ENCODE measurements at places on chromosomes 16 and 17. TPM values are rescaled to one million over a fixed set of nuclear protein-coding genes. Genes with fewer than 3 reads are reported as not detected.

GRCh38 chr17:60102632-60103096, 23.9 kb upstream of the HEATR6 start:
- H3K36me3 ChIP-seq: no peaks in the 10 kb centered on the region
- H3K27ac ChIP-seq: peak overlapping the region; percentile 18
- H3K4me3 ChIP-seq: peak overlapping the region; percentile 27
- no peak for DNase-seq
- no peaks in the 10 kb centered on the region for H3K4me1 ChIP-seq

DNA sequence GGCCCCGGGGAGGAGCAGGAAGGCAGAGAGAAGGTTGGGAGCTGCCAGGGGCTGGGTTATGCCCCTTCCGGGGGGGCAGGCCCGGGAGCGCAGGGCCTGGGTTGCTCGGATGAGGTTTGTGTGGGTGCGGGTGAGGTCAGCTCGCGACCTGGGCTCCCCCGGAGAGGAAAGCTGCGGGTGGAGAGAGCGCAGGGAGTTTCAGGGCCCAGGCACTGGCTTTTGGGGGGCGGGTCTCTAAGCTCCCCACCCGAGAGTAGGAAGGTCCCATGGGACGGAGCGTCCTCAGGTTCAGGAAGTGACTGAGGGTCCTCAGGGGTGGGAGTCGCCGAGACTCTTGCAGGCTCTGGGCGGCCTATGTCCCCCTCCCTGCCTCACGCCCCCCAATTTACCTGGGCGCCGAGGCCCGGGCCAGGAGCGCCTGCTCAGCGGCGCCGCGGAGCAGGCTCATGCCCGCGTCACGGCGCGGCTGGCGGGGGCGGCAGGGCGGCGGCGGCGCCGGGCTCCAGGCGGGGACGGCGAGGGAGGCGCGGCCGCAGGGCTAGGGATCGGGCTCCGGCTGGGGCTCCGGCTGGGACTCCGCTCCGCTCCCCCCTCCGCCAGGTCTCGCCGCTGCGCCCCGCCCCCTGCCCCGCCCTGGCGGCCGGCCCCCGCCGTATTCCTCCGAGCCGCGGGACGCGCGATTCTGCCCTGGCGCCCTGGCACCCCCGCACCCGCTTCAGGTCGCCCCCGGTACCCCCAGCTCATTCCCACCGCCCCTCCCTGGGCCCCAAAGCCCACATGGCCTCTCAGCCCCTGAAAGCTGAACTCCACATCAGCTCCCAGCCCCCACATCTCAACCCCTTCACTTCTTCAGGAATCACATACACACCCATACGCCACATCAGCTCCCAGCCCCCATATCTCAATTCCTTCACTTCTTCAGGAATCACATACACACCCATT, at the start of gene DOK4:
TSS of gene DOK4 (minus strand) at position 578 of the 942 bp plus-strand sequence. CDS start 6,986 bp downstream, outside the sequence.
- no peaks in the 10 kb centered on the region for H3K27me3 ChIP-seq
- no peaks in the 10 kb centered on the region for H3K36me3 ChIP-seq
- H3K27ac ChIP-seq: peak within 1 kb of the TSS; percentile 74

- H3K36me3 ChIP-seq: no peaks in the 10 kb centered on the region
- no peaks in the 10 kb centered on the region for H3K27me3 ChIP-seq
- no peak overlapping the region for H3K27ac ChIP-seq
- H3K4me1 ChIP-seq: no peaks in the 10 kb centered on the region
These were observed 35.1 kb downstream of the IGF2BP1 start for GRCh38 chr17:49031965-49032928.

DNA sequence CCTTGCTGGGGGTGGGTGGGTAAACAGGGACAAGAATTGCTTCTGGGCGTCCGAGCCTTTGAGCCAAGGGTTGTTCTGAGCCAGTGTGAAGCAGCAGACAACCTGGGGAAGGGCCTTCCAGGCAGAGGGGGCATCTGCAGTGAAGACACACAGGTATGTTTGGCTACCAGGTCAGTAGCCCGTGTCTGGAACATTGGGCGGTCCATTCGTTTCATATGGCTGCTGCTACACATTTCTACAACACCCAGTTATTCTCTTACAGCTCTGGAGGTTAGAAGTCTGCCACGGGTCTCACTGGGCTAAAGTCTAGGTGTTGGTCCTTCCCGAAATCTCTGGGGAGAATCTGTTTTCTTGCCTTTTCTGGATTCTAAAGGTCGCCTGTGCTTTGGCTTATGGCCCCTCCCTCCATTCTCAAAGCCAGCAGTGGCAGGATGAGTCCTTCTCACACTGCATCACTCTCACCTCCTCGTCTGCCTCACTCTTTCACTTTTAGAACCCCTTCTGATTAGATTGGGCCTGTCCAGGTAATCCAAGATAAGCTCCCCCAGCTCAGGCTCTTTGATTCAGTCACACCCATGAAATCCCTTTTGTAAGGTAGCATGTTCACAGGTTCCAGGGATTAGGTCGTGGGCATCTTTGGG, 136.1 kb downstream of the CLEC16A start:
- no peaks in the 10 kb centered on the region for H3K36me3 ChIP-seq
- no peaks in the 10 kb centered on the region for H3K27me3 ChIP-seq
- no peak for DNase-seq
- peaks cover 31% of the 10 kb centered on the region for H3K4me1 ChIP-seq

DNA sequence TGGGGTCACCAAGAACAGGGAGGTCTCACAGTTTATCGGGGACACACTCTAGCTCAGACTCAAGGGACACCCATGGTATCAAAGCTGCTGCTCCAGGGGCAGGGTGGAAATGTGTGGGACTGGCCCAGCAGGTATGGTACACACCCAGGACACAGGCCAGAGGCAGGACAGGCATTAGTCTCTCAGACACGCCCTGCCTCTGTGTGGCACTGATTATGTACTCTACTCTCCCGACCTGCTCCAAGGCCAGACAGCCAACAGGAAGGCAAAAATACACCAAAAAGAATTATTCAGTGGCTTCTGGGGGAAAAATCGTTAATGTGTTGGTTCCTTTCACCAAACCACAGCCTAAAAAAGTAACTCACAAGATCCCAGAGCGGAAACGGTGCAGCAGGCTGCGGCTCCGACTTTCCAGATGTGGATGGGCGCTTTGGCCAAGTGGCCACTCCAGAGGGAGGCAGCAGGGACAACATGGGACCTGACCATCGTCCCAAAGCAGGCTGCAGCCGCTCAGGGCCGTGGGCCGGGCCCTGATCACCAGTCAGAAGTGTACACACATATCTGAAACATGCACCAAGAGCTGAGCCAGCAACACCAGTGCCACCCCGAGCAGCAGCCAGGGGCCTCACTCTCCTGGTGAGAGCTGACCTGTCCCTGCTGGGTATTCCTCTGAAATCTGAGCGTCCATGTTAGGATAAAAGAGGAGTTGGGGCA, 1.0 kb upstream of the SIRT7 start:
- no peak for DNase-seq
- peaks cover 21% of the 10 kb centered on the region for H3K4me1 ChIP-seq
- no peaks in the 10 kb centered on the region for H3K36me3 ChIP-seq
- H3K27ac ChIP-seq: no peak overlapping the region
- no peaks in the 10 kb centered on the region for H3K27me3 ChIP-seq

DNA sequence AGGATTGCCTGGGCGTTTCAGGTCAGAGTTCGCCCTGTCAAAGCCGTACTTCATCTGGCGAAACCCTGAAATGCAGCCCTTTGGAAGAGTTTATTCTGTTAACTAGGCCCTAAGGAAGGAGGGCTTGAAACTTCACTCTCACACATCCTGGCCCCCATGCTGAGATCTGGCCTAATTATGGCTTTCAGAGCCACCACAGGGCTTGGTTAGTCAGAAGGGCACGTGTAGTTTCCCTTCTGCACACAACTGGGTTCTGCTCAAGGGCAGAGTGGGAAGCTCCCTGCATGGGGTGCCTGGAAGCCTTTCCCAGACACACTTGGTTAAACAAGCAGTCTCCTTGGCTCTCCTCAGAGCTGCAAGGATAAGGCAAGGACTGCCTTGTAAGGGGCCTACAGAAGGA, 397.3 kb downstream of the SHISA9 start:
- DNase-seq: no peak
- H3K4me3 ChIP-seq: no peak overlapping the region
- H3K27me3 ChIP-seq: no peaks in the 10 kb centered on the region
- H3K27ac ChIP-seq: no peak overlapping the region
- H3K4me1 ChIP-seq: no peaks in the 10 kb centered on the region

DNA sequence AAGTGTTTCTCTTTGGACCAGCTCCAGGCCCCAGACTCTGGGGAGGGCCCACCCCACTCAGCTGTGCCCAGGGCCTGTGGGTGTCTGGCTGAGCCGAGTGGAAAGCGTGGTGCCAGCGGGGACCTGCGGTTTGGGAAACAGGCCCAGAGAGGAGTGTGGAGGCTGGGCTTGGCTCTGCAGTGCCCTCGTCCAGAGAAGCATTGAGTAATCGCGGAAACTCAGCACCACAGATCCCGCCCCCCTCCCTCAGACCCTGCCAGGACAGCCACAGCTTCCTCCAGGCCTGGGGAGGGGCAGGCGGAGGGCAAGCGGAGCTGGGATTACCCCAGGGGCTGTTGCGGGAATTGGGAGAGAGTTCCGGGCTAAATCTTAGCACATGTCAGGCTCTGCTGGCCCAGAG, 14.6 kb upstream of the PITPNA start:
- peak; percentile 92 for DNase-seq
- H3K4me1 ChIP-seq: peaks cover 27% of the 10 kb centered on the region
- peak overlapping the region; percentile 82 for H3K27ac ChIP-seq
- no peaks in the 10 kb centered on the region for H3K36me3 ChIP-seq

DNA sequence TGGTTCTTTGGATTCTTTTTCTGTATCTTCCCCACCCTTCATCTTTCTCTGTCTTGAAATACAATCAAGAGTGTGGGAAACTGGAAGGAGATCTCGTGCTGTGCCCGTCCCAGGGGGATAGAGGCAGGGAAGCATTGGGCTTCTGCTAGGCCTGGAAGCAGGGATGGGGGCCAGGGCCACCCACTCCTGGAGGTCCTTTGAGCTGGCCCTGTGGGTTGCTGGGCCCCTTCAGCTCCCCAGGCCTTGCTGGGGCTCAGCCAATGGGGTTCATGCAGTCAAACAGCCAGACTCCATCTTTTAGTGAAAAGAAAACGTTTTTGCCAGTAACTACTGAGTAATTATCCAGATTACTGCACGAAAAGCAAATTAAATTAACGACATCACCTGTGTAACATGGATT, 67.8 kb downstream of the CCDC182 start:
- H3K36me3 ChIP-seq: no peaks in the 10 kb centered on the region
- H3K4me1 ChIP-seq: no peaks in the 10 kb centered on the region
- no peak for DNase-seq
- H3K4me3 ChIP-seq: no peak overlapping the region
- H3K27me3 ChIP-seq: no peaks in the 10 kb centered on the region
- no peak overlapping the region for H3K27ac ChIP-seq

- no peaks in the 10 kb centered on the region for H3K27me3 ChIP-seq
- H3K4me1 ChIP-seq: peaks cover 5% of the 10 kb centered on the region
- H3K27ac ChIP-seq: peak overlapping the region; percentile 51
These were observed 50.1 kb downstream of the LMF1 start for GRCh38 chr16:920717-921116.

GRCh38 chr17:21201298-21201595, 12.7 kb downstream of the TMEM11 start:
- H3K4me1 ChIP-seq: peaks cover 65% of the 10 kb centered on the region
- DNase-seq: peak; percentile 54
- H3K36me3 ChIP-seq: peaks cover 25% of the 10 kb centered on the region
- H3K27me3 ChIP-seq: no peaks in the 10 kb centered on the region
- no peak overlapping the region for H3K27ac ChIP-seq

GRCh38 chr16:27238591-27238990, 30.0 kb downstream of the NSMCE1 start:
- DNase-seq: no peak
- no peak overlapping the region for H3K27ac ChIP-seq

GRCh38 chr17:61401389-61402072, 1.9 kb downstream of the TBX2 start:
- DNase-seq: no peak
- H3K27ac ChIP-seq: peak overlapping the region; percentile 82
- H3K36me3 ChIP-seq: no peaks in the 10 kb centered on the region
- H3K4me3 ChIP-seq: peak overlapping the region; percentile 84
- H3K27me3 ChIP-seq: peaks cover 92% of the 10 kb centered on the region

GRCh38 chr17:41977991-41978390, 11.4 kb downstream of the CNP start:
- no peak overlapping the region for H3K4me3 ChIP-seq
- H3K36me3 ChIP-seq: peaks cover 51% of the 10 kb centered on the region
- H3K4me1 ChIP-seq: peaks cover 11% of the 10 kb centered on the region
- no peaks in the 10 kb centered on the region for H3K27me3 ChIP-seq

DNA sequence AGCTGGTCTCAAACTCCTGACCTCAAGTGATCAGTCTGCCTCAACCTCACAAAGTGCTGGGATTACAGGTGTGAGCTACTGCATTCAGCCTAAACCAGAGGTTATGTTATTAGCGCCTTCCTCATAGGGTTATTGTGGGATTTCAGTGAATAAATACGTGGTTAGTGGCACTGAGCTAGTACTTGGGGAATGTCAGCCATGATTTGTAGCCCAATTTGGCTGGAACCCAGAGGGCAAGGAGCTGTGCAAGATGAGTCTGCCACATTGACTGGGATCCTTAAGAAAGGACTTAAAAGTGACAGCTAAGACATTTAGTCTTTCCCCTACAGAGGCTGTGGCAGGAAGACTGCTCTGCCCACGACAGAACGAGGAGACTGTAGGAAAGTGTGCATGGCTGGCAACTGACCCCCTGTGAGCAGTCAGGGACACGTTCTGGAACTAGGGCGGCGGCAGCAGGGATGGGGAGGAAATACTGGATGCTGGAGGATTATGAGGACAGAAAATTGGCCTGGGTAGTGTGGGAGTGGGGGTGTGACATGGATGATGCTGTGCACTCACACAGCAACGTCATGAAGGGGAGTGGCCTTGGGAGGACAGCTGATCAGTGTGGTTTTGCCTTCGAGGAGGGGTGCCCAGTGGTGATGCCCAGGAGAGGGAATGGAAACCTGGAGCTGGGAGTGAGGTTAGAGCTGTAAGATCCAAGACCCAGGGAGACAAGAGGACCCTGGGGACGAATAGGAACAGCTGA, 14.6 kb downstream of the ATP5PD start:
- H3K27ac ChIP-seq: peak overlapping the region; percentile 84
- H3K4me3 ChIP-seq: peak overlapping the region; percentile 5
- no peaks in the 10 kb centered on the region for H3K27me3 ChIP-seq
- no peaks in the 10 kb centered on the region for H3K36me3 ChIP-seq
- DNase-seq: peak; percentile 78

DNA sequence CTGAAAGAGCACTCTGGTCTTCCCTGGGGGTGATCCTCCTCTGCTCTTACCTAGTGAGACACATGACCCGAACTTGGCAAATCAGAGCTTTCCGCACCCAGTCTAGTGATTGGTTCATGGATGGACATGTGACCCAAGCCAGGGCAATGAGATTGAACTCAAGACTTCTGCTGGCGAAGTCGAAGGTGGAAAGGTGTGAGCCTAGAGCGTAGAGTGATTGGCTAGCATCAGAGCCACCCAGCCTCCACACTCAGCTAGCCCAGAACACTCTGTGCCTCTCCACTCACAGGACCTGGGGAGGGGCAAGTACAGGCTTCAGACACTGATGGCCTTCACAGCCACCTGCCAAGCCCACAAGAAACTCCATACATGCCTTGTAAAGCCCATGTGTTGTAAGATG, 17.6 kb downstream of the ATPAF2 start:
- H3K36me3 ChIP-seq: peaks cover 13% of the 10 kb centered on the region
- H3K27me3 ChIP-seq: no peaks in the 10 kb centered on the region
- no peak overlapping the region for H3K27ac ChIP-seq
- H3K4me1 ChIP-seq: peaks cover 17% of the 10 kb centered on the region
- H3K4me3 ChIP-seq: no peak overlapping the region

GRCh38 chr17:42463976-42464400, 5.3 kb downstream of the ATP6V0A1 start:
- no peak overlapping the region for H3K4me3 ChIP-seq
- H3K4me1 ChIP-seq: peaks cover 24% of the 10 kb centered on the region
- H3K27ac ChIP-seq: no peak overlapping the region
- peaks cover 13% of the 10 kb centered on the region for H3K36me3 ChIP-seq

Gene KRTAP16-1
- not detected for polyA plus RNA-seq

Gene RHOT2
- polyA plus RNA-seq: 143 TPM

Gene LDHD
- polyA plus RNA-seq: 49.0 TPM

Gene TLCD1
- polyA plus RNA-seq: 11.7 TPM

Gene KCTD2
- polyA plus RNA-seq: 15.7 TPM

Gene ADORA2B
- 0.61 TPM for polyA plus RNA-seq

Gene RAB40C
- polyA plus RNA-seq: 22.0 TPM

Gene SPATA22
- not detected for polyA plus RNA-seq

Gene KRT33B
- not detected for polyA plus RNA-seq
